Naive thymus-derived CD4-positive, alpha-beta T cell (primary cell): ENCODE measurements at places on chromosomes 1 and 21. TPM values are rescaled to one million over a fixed set of nuclear protein-coding genes. Genes with fewer than 3 reads are reported as not detected.

DNA sequence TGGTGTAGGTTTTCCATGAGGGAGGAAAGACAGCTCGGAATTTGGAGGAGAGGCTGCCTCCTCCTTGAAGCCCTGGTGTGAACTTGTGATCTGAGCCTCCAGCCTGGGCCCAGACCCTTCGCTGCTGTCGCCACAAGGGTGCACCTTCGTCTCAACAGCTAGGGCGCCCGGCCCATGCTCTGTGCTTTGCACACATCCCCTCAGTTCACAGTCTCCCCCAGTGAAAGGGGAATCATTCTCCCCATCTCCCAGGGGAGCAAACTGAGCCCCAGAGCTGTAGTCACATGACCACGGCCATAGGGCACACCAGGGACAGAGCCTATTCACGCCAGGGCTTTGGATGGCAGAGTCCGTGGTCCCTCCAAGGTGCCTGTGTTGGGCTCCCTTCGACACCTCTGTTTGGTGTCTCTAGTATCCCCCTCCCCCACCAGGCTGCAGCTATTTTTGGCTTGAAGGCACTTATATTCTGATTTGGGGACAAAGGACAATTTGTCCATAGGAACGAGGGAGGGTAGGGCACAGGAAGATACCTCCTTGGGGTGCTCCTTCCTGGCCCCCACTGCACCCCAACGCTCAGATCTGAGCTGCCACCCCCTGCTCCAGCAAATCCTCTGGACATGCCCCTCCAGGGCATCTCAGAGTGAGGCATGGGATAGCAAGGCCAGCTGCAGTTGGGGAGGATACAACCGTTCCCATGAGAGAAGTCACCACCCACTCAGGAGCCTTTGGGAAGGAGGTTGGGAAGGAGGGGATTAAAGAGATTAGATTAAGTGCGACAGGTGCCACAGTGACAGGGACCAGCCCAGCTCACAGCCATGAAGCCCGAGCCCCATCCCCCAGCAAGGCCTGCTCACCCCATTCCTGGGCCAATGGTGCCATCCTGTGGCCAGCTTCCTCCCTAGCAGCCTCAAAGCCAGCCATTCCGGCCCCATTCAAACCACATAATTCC is 15.7 kb downstream of the MATN1 start:
- no peak for DNase-seq

DNA sequence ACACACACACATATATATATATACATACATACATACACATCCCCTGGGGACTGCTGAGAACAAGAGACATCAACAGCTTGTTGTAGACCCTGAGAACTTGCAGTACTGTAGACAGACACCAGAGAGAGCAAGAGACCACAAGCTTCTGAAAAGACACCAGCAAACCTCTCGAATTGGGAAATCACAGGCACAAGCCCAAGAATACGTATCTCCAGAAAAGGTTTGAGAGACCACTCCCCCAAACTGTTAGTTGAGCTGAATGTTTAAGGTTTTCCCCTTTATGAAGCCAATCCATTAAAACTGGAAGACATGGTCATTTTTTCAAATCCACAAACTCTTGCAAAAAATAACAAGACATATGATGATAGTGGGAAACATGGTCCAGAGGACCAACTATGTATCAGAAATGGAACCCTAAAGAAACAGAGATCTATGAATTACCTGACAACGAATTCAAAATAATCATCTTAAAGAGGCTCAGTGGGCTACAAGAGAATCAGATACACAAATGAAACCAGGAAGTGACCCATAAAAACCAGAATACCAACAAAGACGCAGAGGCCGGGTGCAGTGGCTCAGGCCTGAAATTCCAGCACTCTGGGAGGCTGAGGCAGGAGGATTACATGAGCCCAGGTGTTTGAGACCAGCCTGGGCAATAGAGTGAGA is 45.1 kb downstream of the SLC2A1 start:
- peak; percentile 73 for DNase-seq

- DNase-seq, result no peak
Observed at GRCh38 chr1:212359794-212360479, 54.7 kb downstream of the PACC1 start.

DNA sequence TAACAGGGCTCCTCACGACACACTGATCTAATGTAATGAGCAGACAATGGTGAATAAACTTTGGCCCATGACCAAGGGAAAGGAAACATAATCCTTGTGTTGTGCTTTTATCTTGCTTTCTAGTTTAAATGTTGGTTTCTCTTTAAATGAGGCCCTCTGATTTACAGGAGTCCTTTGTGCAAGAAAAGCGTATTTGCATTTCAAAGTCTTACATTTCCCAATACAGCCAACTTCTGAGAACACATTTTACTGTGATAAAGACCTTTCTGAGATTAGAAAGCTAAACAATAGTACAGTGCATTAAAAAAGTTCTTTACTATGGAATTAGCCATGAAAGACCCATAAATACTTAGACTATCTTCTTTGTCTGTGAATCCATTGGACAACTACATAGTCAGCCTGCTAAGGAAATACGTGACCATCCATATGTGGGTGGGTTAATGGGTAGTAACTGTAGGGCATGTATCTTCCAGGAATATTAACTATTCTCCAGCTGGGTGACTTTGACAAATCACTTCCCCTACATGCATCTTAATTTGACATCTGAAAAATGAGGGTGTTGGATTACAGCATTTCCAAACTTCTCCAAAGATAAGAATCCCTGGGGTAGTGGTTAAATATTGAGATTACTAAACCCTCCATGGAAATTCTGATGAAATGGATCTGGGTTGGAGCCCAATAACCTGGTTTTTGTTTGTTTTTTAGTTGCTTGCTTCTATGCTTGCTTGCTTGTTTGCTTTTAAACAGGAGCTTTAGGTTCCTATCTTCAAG is 50.3 kb upstream of the USP1 start:
- DNase-seq, result no peak

GRCh38 chr1:2143814-2144500 is 50.6 kb downstream of the FAAP20 start:
- DNase-seq, result no peak

DNA sequence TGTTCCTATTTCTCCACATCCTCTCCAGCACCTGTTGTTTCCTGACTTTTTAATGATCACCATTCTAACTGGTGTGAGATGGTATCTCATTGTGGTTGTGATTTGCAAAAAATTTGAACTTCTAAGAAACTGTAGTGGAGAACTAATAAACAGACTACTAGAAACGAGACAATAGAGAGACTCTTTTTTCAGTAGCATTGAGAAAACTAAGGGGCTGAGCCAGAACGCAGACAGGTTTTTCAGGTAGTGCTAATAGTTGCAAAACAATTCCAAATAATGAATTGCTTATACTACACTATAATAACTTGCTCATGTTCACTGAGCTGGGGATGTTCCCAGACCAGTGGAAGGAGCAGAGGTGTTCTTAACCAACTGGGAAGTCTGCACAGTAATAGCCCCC is 98.8 kb upstream of the DPH5 start:
- no peak for DNase-seq

DNA sequence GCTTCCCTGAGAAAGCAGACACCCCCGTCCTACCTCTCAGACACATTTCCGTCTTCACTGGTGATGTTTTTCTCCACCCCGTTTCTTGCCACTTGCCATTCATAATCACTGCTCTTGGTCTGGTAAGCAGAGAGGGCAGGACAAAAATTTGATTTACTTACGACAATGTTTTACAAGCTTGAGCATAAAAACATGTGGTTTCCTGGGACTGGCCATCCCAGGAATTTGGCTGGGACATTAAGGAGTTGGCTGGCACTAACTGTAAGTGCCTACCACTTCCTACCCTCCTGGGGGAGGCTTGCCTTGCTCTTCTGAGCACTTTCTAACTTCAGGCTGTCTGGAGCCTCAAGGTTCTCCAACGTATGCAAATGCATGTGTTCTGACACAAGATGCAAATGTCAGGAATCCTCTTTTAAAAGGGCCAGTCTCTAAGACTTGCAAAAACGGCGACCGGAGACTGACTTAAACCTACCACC is 24.2 kb downstream of the ZBTB18 start:
- DNase-seq, result no peak

- DNase-seq, result no peak
Observed at GRCh38 chr1:117970252-117970651, 40.7 kb downstream of the WDR3 start.

- no peak for DNase-seq
Observed at GRCh38 chr1:113783254-113784103, 24.2 kb upstream of the PHTF1 start.

DNA sequence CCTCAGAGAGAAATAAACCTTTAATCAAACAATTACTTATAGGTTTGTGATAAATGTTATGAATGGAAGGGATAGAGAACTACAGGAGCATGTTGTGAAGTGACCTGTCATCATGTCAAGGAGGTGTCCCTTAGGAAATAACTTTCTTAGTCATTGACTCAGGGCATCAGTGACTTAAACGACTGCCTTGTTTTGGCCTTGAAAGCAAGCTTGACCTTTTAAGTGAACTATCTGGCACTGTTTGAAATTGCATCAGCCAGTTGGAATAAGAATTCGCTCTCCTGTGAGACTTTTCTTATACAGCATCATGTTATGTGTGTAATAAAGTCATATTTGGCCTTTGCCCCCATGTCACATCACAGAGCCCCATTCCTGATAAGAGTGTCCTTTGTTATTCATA is 30.9 kb downstream of the LRRC8B start:
- DNase-seq, result no peak

The DR1 gene
- total RNA-seq, result 95.6 and 104 TPM in 2 replicates

GRCh38 chr21:33455686-33456446 is 23.9 kb downstream of the TMEM50B start:
- DNase-seq, result no peak

DNA sequence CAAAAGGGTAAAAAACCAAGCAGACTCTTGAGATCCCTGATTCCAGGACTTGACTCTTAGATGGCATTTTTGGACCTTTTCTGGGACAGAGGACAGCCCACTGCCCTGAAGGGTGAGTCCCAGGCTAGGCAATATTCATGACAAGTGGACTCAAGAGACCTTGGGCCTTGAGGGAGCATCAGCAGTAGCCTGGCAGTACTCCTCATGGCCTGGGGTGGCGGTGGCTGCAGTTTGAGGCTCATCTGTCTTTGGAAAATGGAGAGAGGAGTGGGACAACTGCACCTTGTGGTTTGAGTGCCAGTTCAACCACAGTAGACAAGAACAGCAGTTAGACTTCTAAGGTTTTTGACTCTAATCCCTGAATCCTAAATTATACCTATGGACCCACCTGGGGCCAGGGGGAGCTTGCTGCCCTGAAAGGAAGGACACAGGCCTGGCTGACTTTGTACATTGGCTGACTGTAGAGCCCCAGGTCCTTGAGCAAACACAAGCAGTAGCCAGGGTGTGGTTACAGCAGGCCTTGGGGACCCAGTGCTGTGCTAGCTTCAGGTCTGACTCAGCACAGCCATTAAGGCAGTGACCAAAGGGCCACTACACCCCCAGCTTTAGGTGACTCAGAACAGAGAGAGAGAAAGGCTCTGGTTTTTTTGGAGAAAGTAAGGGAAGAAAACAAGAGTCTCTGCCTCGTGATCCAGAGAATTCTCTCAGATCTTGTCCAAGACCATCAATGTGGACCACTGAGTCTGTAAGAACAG is 1023.2 kb downstream of the KCNT2 start:
- DNase-seq, result no peak

The MTARC2 gene
- not detected for total RNA-seq

- no peak for DNase-seq
Observed at GRCh38 chr1:53090227-53091147, 28.5 kb downstream of the PODN start.

DNA sequence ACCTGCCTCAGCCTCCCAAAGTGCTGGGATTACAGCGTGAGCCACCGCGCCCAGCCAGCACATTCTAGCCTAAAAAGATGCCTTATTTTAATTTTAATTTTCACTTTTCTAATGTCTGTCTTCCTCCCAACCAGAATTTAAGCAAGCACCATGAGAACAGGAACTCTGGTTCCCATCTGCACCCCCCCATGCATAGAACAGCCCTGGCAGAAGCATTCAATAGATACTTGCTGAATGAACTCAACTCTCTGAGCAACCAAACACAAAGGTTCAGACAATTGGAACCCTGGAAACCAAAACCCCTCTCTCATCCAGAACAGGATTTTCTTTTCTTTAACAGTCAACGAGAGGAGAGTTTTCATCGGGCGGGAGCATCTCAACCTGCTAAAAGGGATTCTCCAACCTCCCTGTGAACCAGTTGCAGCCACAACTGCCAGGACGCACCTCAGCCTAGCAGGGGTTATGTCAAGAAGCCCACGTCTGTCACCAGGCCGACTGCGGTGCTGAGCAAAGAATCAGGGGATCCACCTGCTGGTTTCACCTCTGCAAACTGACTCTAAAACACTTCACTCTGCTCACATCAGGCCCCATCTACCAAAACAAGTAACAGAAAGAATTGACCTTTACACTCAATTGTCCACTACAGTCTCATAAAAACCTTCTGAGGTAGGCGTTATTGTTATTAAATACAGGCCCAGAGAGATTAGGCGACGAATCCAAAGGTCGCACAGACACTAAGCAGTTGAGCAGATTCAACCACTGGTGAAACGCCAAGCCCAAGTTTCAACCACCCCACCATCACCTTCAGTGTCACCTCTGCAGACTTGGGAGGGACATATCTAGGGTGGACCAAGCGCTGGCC is 1.7 kb downstream of the KIAA2013 start:
- DNase-seq, result no peak

The RPTN gene
- total RNA-seq, result not detected in 2 replicates

- DNase-seq, result no peak
Observed at GRCh38 chr1:119477710-119478109, 29.3 kb upstream of the HSD3B1 start.

GRCh38 chr1:6438047-6438525 is 13.5 kb downstream of the ESPN start:
- DNase-seq, result peak; percentile 58

The OR6K6 gene
- not detected in 2 replicates for total RNA-seq

DNA sequence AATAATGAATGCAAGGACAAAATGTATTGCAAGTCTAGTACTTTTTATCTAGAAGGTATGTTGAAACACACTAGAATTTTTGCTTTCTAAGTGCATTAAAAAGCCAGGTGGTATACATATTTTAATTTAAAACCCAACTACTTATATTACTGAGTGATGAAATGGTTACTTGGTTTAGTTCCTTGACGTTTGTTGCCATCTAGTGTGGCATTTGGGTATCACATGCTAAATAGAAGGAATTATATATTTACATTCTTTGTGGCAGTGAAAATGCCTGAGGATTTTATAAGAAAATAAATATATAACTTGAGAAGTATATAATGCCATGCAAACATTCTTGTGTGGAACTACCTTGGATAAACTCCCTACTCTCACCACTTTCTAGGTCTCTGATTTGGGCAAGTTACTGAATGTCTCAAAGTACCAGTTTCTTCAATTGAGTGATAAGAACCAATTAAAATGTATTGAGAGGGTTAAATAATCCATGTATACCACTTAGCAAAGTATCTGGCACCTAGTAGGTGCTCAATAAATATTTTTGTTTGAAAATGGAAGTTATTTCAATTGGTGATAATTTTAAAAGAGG is 69.6 kb downstream of the SDCCAG8 start:
- DNase-seq, result peak; percentile 44

The DIRAS3 gene
- not detected for total RNA-seq
